ENCODE measurements at places on chromosomes 4 and X. TPM values are rescaled to one million over a fixed set of nuclear protein-coding genes. Genes with fewer than 3 reads are reported as not detected.

GRCh38 chrX:131392666-131393065 is 103.6 kb upstream of the IGSF1 start:
- H3K27me3 ChIP-seq, result no peaks in the 10 kb centered on the region
- no peaks in the 10 kb centered on the region for H3K36me3 ChIP-seq
- no peak overlapping the region for H3K27ac ChIP-seq

GRCh38 chrX:108209006-108209554 is 117.5 kb downstream of the ATG4A start:
- peak overlapping the region; percentile 32 for H3K27ac ChIP-seq
- no peaks in the 10 kb centered on the region for H3K36me3 ChIP-seq
- no peaks in the 10 kb centered on the region for H3K27me3 ChIP-seq
- H3K4me3 ChIP-seq, result no peak overlapping the region

DNA sequence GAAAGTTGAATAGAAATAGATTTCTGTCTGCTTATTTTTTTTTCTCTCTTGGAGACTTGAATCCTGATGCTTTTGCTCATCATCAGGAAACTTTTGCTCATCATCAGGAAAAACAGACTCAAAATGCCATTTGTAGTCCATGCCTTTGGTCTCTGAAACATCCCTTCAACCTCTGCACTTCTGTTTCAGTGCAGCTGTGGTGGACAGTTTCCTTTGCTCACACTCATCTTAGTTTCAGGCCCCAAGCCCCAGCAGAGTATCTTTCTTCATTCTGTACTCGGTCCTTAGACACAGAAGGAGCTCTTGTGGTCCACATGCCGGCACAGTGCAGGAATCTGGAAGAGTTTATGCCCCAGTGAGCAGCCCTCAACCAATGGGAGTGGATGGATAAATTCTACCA is 337.9 kb downstream of the PPP3CA start:
- no peak overlapping the region for H3K4me3 ChIP-seq
- no peak for DNase-seq
- no peaks in the 10 kb centered on the region for H3K36me3 ChIP-seq
- H3K27me3 ChIP-seq, result no peaks in the 10 kb centered on the region
- no peak overlapping the region for H3K27ac ChIP-seq

- no peak overlapping the region for H3K27ac ChIP-seq
- no peaks in the 10 kb centered on the region for H3K36me3 ChIP-seq
- H3K27me3 ChIP-seq, result no peaks in the 10 kb centered on the region
- no peak overlapping the region for H3K4me3 ChIP-seq
- no peaks in the 10 kb centered on the region for H3K4me1 ChIP-seq
These were observed 218.7 kb downstream of the BMPR1B start for GRCh38 chr4:94976371-94977011.

DNA sequence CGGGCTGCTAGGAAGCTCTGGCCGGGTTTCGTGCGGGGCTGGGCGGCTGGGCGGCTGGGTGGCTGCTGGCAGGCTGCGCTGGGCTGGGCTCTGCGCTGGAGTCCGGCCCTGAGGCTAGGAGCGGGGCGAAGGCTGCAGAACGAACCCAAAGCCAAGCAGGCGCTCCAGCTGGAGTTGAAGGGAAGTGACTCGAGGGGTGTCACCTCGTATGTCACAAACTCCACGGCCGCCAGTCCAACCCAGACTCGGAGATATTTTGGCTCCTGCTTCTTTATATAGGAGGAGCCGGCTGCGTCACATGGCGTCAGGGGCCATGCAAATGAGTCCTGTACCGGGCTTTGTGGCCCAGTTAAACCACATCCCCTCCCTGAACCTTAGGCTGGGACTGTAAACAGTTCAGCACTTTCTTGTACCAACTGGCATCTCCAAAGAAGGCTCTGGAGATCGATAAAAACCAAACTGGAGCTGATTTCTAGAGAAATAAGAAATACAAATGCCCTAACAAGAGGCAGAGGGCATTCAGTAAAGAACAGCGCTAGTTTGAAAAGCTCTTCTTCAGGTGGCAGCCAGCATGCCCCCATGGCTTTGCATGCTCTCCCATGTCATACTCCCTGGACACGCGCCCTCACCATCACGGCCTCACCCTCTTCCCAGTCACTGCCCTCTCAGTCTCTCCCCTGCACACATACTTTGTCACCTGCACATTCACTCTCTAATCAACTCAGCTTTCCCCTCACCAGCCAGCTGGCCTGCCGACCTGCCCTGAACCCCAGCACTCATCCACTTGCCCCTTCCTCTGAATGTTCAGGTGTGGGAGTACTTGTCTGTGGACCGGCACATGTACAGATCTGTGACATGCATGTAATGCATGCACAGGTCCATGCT is 58.5 kb downstream of the TSC22D3 start:
- H3K4me1 ChIP-seq, result peaks cover 49% of the 10 kb centered on the region
- peak overlapping the region; percentile 71 for H3K27ac ChIP-seq
- DNase-seq, result peak; percentile 66
- H3K4me3 ChIP-seq, result peak overlapping the region; percentile 75
- peaks cover 11% of the 10 kb centered on the region for H3K36me3 ChIP-seq
- H3K27me3 ChIP-seq, result no peaks in the 10 kb centered on the region

GRCh38 chr4:86117705-86118302 is 242.0 kb downstream of the MAPK10 start:
- H3K4me1 ChIP-seq, result no peaks in the 10 kb centered on the region
- no peak overlapping the region for H3K27ac ChIP-seq
- DNase-seq, result peak; percentile 95
- H3K27me3 ChIP-seq, result no peaks in the 10 kb centered on the region

DNA sequence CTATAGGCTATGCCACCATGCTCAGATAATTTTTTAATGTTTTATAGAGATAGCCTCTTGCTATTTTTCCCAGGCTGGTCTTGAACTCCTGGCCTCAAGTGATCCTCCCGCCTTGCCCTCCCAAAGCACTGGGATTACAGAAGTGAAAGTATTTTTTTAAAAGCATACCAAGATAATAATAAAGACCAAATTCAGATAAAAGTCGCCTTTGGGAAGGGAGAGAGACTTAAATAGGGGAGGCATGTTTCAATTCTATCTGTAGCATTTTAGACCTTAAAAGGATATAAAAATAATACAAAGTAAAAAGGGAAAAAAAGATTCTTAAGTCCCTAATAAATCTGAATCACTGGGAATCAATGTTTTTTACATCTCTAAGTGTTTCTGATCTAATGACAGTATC is 108.9 kb downstream of the AFAP1 start:
- peak overlapping the region; percentile 32 for H3K27ac ChIP-seq
- H3K4me1 ChIP-seq, result peaks cover 24% of the 10 kb centered on the region
- no peaks in the 10 kb centered on the region for H3K36me3 ChIP-seq
- no peak overlapping the region for H3K4me3 ChIP-seq

DNA sequence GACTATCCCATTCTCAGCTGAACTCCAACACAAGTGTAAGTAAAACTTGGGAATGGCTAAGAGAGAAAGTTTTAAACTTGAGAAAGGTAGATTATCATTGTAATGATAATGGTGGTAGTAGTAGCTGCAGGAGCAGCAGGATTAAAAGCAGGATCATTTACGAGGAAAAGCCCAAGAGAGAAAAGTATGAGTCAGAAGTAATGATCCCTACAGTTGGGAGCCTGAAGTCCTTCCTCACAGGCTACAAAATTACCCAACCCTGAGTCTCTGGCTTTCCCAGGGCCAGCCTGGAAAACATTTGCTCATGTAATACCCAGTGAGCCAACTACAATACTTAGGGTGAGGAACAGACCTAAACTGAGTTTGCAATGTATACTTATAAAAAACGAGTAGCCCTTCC is 4.4 kb upstream of the PRDM8 start:
- DNase-seq, result no peak
- no peaks in the 10 kb centered on the region for H3K36me3 ChIP-seq
- H3K4me1 ChIP-seq, result peaks cover 14% of the 10 kb centered on the region
- H3K27ac ChIP-seq, result no peak overlapping the region
- H3K27me3 ChIP-seq, result peaks cover 100% of the 10 kb centered on the region
- no peak overlapping the region for H3K4me3 ChIP-seq

DNA sequence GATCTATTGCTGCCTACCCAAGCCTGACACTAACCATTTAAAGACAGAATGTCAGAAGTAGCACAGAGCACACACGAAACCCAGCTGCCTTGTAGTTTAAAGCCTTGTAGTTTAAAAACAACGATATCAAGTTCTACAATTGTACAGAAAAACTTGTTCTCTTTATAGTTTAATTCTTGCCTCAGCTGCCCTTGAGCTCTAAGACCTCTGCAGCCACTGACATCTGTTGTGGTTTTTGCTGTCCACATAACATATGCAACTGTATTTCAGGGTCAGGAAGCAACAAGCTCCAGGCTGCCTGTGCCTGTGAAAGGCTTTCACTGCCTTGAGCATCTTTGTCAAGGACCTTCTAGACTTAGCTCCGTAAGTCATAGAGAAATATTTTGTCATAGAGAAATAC is 227.2 kb downstream of the SPCS3 start:
- no peaks in the 10 kb centered on the region for H3K27me3 ChIP-seq
- H3K27ac ChIP-seq, result no peak overlapping the region
- H3K4me3 ChIP-seq, result no peak overlapping the region
- no peaks in the 10 kb centered on the region for H3K4me1 ChIP-seq

DNA sequence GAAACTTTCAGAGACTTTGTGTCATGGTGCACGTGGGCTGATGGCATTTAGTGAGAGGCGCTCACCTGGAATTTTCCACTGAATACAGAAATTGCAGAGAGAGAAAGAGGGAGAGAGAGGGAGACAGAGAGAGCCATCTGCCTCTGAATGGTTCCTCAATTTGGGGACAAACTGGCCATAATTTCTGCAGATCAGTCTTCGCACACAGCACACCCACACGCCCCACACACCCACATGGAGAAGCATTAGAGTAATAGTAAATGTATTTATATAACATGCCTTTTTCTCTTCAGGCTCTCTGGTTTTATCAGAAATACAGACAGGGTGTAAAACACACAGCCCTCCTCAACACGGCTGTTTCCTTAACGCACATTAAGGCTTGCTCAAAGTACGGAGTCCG is 38.6 kb downstream of the PRKX start:
- no peak overlapping the region for H3K4me3 ChIP-seq
- peaks cover 9% of the 10 kb centered on the region for H3K4me1 ChIP-seq
- no peak for DNase-seq

DNA sequence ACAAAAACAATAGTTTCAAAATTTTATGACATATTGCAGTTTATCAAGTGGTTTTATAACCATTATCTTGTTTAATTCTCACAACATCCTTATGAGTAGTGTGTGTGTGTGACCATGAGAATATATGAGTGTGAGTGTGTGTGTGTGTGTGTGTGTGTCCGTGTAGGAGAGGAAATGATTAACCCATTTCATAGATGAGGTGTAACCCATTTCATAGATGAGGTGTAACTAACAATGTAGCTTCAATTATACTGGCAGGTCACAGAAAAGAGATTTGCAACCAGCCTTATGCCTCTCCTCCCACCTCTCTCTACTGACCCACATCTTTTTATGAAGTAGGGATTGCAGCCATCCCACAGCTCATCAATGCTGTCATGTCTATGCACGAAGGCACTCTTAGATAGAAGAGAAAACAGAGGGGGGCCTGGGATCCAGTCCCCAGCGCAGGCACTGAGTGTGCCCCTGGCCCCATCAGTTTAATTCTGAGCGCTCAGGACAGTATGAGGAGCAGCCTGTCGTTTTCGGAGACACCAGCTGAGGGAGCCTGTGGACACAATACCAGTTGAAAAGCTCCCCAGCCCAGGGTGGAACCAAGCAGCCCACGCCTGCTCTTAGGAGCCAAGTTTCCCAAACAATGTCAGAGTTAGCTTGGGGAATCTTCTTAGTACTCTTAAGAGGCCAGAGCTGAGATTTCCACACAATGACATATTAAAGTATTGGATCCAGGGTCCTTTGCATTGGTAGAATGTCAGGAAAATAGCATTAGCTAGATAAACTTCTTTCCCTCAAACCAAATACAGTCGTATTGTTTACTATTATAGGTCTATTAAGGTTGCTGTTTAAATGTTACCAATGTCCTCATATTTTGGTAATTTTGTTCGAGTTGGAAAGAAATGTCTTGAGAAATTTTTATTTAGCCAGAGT is 88.6 kb downstream of the PALLD start:
- H3K36me3 ChIP-seq, result no peaks in the 10 kb centered on the region
- peak; percentile 80 for DNase-seq
- no peaks in the 10 kb centered on the region for H3K27me3 ChIP-seq
- no peak overlapping the region for H3K27ac ChIP-seq
- peaks cover 7% of the 10 kb centered on the region for H3K4me1 ChIP-seq

- H3K4me1 ChIP-seq, result peaks cover 12% of the 10 kb centered on the region
- H3K4me3 ChIP-seq, result no peak overlapping the region
- peak; percentile 8 for DNase-seq
- H3K27ac ChIP-seq, result peak overlapping the region; percentile 78
These were observed 16.9 kb downstream of the LHFPL1 start for GRCh38 chrX:112662559-112663427.

- H3K27ac ChIP-seq, result no peak overlapping the region
- no peak for DNase-seq
- H3K4me3 ChIP-seq, result no peak overlapping the region
- no peaks in the 10 kb centered on the region for H3K4me1 ChIP-seq
These were observed 97.8 kb upstream of the USP9X start for GRCh38 chrX:40987413-40987812.

- DNase-seq, result no peak
- no peaks in the 10 kb centered on the region for H3K4me1 ChIP-seq
- H3K4me3 ChIP-seq, result no peak overlapping the region
- no peaks in the 10 kb centered on the region for H3K27me3 ChIP-seq
- H3K27ac ChIP-seq, result no peak overlapping the region
These were observed 42.6 kb upstream of the HAND2 start for GRCh38 chr4:173572493-173573129.

DNA sequence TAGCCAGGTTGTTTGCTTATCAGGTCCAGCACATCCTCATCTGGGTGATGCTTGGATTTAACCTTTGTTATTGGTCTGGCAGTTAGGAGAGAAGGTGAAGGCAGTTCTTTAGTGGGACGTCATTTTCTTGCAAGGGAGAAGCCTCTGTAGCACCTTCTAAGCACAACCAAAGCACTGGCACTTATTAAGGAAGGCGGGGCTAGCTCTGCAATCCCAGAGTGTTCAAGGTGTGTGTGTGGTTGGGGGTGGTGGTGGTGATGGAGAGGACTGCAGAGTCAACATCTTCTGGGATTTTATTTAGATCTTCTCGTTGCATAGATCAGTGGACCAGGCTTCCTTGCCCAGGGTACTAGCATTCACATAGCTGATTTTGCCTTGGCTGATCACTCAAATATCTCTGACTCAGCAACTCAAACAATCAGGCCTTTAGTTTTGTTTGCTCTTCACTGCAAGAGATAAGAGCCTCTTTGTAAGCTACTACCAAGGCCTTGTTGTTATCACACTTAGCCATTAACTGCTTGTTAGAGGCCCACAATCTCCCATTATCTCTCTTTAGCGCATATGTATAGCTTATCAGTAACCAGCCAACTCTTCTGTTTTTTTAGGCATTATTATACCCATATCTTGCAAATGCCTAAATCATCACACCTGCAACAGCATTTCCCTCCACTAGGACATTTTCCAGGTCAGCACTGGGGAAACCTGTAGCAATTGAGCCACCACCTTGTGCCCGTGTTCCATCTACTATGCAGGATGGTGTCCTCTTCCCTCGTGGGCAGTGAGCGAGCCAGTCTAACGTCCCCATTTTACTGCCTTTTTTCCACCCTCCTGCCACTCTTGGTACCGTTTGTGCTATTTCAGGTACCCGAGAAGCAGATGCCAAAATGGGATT is 36.5 kb upstream of the LINC00632 start:
- no peaks in the 10 kb centered on the region for H3K36me3 ChIP-seq
- H3K4me3 ChIP-seq, result no peak overlapping the region
- H3K4me1 ChIP-seq, result no peaks in the 10 kb centered on the region
- DNase-seq, result no peak
- H3K27me3 ChIP-seq, result peaks cover 78% of the 10 kb centered on the region

RRH gene
- not detected for total RNA-seq

EGFL6 gene
- not detected for total RNA-seq

ELOVL6 gene
- total RNA-seq, result 32.4 TPM

CXCL5 gene
- total RNA-seq, result not detected

RNF128 gene
- total RNA-seq, result 0.18 TPM

STIM2 gene
- 25.9 TPM for total RNA-seq

ACSL1 gene
- 69.7 TPM for total RNA-seq
